Activated T-cell treated with anti-CD3 and anti-CD28 coated beads, Interleukin-2, amount 50 U/mL, for 48 hours (primary cell): ENCODE measurements at places on chromosomes 12 and 14.

GRCh38 chr12:124361996-124362395, 67.1 kb downstream of the RFLNA start:
- DNase-seq: no peak

DNA sequence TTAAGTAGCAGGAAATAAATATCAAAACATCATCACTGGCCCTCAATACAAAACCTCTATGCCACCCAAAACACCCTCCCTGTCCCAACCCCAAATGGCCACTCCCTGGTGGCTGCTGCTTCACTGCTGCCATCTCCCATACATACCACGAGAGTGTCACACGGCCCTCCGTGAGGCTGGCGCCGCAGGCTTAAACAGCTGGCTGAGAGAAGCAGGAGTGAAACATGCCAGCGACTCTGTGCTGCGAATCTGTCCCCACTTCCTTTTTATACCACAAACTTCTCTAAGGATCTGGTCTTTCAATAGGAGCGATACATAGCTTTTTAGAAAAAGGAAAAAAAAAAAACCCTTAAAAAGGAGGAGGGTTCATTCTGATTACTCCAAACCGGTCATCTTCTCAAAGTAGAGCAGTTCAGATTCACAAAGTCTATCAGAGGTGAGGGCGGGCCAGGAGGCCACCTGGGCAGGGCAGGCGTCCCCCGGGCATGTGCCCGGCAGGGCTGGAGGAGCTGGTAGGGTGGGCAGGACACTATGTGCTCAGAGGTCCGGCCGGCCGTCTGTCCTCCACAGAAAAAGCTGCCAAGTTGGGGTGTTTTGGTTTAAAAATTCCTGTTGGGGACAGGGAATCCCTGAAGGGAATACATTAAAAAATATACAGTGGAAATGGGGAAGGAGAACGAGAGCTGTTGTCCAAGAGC, 26.5 kb downstream of the MAX start:
- DNase-seq: no peak

GRCh38 chr14:102965282-102965681, 42.8 kb downstream of the AMN start:
- DNase-seq: no peak

DNA sequence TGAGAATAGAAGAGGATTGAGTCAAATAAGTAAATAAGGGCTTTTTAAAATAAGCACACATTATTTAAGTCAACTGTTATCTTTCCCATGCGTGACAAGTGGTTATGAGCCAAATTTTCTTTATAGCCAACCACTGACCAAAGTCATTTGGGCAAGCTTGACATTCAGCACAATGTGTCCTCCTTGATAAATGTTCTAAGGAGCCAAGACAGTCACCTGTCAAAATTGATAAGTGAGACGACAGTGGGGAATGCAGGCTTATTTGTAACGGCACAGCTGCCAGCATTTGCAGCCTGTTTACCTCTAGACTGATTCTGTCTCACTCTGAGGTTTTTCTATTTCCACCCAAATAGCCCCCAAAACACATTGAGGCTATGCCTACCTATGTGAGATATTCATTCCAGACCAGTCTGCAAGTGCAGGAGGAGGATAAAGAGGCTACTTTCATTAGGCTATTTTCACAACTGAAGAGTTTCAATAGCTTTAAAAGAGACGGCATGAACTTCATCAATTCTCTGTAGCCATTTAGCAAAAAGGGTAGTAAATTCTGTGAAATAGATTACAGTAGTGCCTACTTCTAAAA, 339.5 kb downstream of the PDZRN4 start:
- no peak for DNase-seq

GRCh38 chr14:104598039-104598909, 6.3 kb downstream of the TMEM179 start:
- DNase-seq: no peak

DNA sequence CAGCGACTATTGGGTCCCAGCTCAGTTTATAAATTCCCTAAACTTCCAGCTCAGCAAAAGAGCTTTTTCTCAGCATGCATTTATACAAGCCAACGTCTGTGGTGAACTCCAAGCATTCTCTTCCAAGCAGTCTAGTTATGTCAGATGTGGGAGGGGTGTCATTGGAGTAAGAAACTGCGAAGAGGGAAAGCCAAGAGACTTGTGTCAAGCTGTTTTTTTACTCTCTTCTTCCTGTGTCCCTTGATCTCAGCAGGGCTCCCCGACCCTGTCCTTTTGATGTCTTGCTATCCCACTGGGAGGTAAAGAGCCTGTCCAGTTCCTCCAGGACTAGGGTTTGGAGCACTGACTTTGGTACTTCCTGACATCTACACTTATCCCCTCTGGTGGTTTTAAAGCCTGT, 69.0 kb downstream of the PPM1H start:
- no peak for DNase-seq

GRCh38 chr12:51926718-51927117, 19.4 kb downstream of the ACVRL1 start:
- DNase-seq: peak; percentile 71

- DNase-seq: no peak
Observed at GRCh38 chr12:7042842-7043241, 17.7 kb upstream of the C1S start.

- no peak for DNase-seq
Observed at GRCh38 chr14:104601786-104602185, 2.8 kb downstream of the TMEM179 start.

- DNase-seq: no peak
Observed at GRCh38 chr12:65899241-65899640, 75.0 kb downstream of the HMGA2 start.

- DNase-seq: no peak
Observed at GRCh38 chr14:20387576-20387975, 25.7 kb downstream of the TEP1 start.

GRCh38 chr14:52650774-52651173, 44.6 kb downstream of the ERO1A start:
- no peak for DNase-seq

GRCh38 chr12:19771858-19772257, 332.6 kb downstream of the AEBP2 start:
- DNase-seq: no peak

DNA sequence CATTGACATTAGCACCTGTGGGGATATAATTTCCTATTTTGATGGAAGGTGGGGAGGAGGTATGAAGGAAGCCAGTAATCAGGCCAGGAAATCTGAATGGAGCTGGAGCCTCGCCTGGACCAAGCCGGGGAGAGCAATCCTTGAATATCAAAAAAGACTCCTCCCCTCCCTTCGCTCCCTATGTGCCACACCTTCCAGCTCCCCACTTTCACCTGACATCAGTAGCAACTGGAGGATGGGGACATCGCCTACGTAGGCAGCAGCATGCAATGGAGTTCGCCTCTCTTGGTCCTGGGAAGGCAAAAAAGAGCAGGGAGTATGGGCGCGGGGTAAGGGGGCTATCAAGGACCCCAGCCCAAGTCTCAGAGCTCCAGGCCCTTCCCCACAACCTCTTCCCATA, 1.1 kb downstream of the ANKRD52 start:
- no peak for DNase-seq

DNA sequence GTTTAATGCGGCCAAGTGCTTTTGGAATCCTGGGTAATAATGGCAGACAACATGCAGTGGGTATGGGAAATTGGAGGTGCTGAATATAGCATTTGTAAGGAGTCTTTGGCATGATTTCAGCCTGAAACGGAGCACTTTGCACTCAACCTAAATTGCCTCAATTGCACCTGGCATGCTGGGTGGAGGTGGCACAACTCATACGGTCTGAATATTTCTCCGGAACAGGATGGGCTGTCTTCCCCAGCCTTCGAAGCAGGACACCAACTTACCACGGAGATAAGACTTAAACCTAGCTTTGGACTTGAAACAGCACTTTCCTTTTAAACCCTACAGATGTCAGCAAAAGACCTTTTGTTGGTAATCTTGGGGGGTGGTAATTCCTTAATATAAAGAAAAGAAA, 153.7 kb upstream of the SRRM4 start:
- no peak for DNase-seq

GRCh38 chr12:114902665-114903064, 218.7 kb upstream of the TBX3 start:
- no peak for DNase-seq

GRCh38 chr14:75182821-75183220, 6.4 kb upstream of the TMED10 start:
- DNase-seq: no peak

DNA sequence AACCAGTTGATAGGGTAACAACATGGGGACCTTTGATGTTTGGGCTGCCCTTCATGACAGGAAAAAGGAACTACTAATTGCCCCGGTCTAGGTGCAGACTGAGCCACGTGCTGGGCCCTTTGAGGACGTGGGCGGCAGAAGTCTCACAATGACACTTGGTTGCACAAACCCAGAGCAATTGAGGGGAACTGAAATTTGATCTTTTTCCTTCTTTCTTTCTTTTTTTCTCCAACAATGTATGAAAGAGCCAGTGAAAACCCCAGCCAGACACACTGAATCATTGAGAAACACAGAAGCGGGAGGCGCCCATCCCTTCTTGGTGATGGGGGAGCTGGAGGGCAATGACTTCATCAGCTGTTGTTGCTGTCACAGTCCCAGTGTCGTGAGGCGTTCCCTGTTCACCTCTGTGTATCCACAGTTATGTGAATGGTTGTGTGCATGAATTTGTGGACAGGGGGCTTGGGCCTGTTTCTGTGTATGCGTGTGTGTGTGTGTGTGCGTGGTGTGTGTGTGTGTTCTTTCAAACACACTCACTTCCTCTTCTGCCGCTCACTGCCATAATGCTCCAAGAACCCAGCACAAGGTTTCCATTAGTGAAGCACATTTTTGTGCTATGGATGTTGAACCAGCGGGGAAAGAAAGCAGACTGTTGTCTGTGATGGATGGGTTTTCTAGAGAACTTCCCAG, 137.5 kb upstream of the CCND2 start:
- DNase-seq: peak; percentile 82

DNA sequence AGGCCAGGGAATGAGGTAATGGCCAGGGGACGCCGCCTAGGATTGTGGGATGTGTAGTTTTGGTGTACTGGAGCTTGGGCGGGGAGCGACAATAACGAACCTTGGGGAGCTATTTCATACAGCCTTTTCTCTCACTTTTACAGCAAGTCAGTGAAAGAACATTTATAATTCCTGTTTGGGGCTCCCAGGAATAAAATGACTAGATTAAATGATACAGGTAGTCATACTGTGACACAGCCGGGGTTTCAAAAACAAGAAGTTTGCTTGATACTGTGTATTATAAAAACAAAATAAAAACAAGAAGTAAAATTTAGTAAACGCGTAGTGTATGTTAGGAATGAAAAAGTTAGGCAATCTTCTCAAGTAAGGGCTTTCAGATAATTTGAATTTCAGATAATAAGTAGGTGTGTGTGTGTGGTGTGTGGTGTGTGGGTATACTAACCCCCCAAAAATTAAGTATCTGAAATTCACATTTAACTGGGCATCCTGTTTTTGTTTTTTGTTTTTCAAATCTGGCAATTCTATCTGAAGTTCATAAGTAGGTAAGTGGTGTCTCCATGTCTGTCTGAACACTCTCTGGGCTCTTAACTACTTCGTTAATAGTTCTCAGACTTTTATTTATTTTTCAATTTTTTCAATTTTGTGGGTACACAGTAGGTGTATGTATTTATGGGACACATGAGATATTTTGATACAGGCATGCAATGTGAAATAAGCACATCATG, 458 bp upstream of the DCTN2 start:
- no peak for DNase-seq

DNA sequence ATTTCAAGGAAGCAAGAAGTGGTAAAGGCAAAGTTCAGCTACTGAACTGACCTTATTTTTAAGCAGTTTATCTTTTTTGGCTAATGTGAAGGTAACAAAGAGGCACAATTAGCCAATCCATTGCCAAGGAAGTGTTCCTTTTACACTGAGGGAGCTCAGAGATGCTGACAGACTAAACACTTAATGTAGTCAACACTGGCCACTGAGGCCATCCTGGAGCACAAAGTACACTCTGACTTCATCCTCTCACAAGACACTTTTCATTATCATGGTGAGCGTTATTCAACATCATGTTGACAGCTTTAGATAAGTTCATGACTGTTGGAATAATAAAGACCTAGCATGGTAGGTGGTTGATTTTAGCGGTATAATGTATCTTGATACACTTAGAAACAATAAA, 89.9 kb downstream of the ADAMTS20 start:
- DNase-seq: no peak

DNA sequence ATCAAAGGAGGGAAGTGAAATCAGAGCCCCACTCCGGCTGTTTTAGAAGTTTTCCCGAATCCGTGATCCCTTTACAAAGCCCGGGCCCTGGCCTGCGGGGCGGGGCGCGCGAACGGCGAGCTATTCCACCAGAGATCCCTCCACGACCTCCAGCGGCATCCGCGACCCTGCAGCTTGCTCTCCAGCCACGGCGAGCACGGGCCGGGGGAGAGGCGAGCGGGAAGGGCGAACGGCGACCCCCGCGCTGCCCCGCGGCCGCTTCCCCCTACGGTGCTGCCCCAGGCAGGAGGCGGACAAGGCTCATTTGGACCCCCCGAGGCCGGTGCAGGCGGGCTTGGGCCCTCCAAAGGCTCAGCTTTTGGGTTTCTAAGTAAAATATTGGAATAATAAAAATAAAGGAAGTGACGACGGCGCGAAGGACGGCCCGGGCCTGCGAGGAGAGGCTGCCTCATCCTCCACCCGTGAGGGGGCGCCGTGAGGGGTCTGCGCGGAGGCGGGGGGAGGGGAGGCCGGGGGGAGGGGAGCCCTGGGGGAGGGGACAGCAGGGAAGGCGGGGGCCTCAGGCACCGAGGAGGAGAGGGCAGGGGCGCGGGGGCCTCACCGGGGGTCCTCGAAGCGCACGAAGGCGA, 613 bp downstream of the SRSF9 start:
- DNase-seq: no peak

- DNase-seq: no peak
Observed at GRCh38 chr12:63206909-63207308, 55.9 kb upstream of the AVPR1A start.

DNA sequence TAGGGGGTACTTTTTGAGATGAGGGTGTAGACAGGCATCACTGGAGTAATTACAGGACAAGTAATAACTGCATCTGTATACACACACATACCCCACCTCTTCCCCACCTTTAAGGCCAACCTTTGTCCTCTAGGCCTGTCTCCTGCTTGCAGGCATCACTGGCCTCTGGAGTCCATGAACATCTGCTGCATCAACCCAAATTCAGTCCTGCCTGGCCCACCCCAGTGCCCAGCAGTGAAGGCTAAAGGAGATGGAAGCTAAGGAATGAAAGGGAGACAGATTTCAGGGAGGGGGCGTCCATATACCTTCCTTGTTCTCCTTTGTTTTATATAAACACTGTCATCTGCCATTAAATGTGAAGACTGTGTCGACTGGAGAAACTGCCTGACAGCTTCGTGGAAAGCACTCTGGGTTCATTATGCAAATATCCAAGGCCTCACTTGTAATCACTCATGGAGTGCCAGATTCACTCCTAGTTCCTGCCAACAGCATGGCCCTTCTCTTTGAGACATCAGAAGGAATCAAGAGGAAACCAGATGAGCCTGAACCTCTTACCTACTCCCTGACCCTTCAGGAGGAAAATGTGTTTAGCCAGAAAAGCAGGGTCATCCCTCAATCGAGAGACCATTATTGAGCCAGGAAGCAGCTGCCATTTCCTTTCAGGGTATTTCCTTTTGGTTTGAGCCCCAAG, 64.4 kb downstream of the SERPINA3 start:
- DNase-seq: no peak

DNA sequence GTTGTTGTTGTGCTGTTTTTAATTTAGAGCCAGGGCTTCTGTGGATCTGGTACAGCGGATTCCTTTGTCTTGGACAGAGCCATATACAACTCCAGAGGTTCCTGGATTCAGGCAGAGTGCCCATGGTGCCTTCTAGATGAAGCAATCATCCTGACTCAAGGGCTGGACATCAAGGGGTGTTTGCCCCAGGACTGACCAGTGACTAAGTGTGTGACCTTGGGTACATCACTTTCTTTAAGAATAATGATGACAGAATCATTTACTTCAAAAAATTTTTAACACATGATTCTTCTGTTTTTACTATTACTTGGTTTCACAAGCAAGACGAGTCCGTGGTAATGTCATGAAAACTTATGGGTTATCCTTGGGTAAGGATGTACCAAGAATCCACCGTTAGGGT, 397.3 kb downstream of the ZFP36L1 start:
- no peak for DNase-seq
